Naive thymus-derived CD8-positive, alpha-beta T cell (primary cell): ENCODE measurements at places on chromosomes 2 and 18.

- DNase-seq: no peak
Measured at GRCh38 chr2:149015926-149016563, 22.5 kb upstream of the LYPD6B start.

- no peak for DNase-seq
Measured at GRCh38 chr2:85601771-85602475, 575 bp downstream of the TMEM150A start.

- DNase-seq: no peak
Measured at GRCh38 chr2:133508546-133509165, 59.6 kb downstream of the NCKAP5 start.

DNA sequence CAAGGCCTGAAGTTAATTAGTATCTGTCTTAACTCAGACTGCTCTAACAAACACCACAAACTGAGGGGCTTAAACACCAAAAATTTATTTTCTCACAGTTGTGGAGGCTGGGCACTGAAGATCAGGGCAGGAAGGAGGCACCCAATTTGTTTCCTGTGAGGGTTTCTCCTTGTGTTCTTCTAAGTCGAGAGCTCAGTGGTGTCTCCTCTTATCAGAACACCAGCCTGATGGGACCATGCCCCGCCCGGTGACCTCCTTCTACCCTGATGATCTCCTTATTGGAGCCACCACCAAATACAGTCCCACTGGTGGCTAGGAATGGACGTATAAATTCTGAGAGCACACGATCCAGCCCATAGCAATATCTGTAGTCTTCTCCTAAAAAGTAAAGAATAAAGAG, 20.5 kb downstream of the TMEM18 start:
- no peak for DNase-seq
